Stimulated activated CD8-positive, alpha-beta memory T cell treated with anti-CD3 and anti-CD28 coated beads, Interleukin-15, amount 100 ng/mL, for 4 hours (primary cell): ENCODE measurements at places on chromosomes 12 and 14.

DNA sequence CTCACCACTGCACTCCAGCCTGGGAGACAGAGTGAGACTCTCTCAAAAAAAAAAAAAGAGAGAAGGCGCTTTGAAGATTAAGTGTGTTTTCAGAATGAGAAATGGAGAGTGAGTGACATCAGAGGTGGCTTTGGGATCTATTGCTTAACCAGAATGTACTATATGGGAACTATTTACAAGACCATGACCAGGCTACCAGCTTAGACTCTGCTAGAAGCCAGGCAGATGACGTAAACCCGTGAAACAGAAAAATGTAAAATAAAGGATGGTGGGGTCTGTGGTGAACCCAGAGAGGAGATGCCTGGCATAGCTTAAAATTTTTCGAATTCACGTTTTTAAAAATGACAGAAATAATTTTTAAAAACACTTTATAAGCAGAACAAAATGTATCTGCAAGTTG, 82.0 kb downstream of the IFT43 start:
- no peak for DNase-seq

- peak; percentile 53 for DNase-seq
Observed at GRCh38 chr12:113232840-113233585, 11.7 kb downstream of the TPCN1 start.

DNA sequence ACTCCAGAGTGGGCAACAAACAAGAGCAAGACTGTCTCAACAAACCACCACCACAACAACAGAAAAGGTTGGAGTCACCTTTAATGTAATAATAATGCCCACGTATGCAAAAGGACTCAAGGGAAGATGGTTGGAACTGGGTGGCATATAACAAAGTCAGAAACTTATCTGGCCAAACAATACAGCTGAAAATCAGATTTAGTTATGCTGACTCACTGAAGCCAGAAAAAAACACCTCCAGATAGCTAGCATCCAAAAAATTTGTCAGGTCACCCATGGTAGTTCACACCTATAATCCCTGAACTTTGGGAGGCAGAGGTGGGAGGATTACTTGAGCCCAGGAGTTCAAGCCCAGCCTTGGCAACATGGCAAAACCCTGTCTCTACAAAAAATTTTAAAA, 24.4 kb downstream of the SLC11A2 start:
- DNase-seq: no peak

DNA sequence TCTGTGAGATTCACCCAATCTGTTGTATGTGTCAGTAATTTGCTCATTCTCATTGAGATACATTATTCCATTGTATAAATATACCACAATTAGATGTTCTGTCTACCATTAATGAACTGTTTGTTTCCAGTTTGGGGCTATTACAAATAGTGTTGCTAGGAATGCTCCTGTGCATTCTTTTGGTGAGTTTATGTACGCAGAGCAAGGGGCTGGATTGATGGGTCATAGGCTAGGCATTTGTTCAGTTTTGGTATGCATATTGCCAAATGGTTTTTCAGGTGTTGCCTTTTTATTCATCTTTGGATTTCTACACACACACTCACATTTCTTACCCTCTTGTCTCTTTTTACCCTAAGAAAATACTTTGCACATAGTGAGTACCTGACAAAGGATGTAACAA, 93.4 kb downstream of the GPATCH2L start:
- no peak for DNase-seq

DNA sequence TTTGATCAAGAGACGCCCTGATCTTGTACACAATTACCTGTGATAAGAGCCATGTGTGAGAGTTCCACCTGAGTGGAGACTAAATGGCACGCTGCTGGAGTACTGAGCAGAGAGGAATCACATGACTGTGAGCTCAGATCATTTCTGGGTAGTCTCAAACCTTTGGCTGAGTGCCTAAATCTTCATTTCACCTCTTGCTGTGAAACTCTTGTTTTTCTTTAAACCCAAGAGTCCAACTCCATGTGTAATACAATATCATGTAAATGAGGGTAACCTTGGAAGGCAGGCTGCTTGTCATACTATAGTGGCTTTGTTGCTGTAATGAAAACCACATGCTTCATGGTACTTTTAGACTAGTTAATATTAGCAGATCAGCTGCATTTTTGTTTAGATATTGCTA, 156.9 kb downstream of the CAND1 start:
- no peak for DNase-seq

DNA sequence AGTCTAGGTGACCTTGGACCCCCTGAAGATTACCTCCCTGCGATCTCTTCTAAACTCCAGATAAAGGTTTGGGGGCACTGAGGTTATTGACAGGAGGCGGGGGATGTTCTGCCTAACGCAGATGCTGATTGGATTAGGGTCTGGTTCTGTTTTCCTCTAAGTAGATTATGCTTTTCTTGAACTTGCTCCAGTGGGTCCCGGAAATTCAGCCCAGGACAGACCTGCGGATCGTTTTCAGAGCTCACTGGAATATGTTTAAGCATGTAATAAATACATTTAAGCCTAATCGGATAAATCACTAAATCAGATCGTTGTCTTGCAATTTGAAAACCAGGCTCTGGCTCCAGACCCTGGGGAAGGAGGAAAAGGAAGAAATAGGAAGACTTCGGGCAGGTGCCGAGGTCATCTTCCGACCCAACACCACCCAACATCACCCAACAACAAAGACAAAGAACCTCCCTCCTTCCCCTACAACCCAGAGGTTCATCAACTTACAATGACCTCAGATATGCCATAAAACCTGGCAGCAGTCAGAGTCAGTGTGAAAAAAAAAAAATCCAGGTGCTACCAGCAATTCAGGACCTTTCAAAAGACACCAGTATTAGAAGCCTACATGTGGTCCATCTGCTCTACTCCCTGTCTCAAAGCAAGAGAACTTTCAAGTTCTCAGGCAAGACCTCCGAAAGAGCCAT, 148.4 kb downstream of the KSR2 start:
- no peak for DNase-seq

DNA sequence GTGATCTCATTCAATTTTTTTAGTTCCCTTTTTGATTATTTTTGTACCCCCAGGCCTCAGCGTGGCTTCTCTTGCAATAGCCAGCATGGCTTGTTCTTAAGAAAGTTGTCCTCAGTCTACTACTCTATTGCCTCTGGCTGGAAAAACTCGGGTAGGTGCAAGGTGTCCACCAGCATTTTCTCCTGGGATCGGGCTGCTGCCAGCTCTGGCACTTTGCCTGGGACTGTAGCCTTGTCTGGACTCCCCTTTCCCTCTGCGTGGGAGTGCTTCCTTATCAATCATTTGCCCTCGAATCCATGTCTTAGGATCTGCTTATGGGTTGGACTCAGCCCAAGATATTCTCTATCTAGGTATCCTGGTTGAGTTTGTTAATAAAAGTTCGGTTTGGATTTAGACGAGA, 773.4 kb downstream of the DIO2 start:
- no peak for DNase-seq

DNA sequence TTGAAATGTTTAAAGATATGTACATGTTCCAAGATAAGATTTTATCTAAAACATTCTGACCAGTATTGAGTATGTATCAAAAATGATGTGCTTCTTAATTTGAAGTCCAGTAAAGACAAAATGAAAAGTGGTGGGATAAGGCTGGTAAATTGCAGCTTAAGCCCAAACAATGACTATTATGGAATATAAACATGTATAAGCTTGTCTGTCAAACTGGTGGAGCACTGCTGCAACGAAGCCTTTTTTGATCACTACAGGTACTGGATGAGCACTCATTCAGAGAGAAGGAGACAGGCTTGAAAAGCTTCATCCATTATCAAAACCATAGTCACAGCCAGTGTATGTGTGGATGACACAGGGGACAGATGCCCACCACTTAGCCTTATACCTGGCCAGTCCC, 138.4 kb downstream of the ATP23 start:
- DNase-seq: no peak

- no peak for DNase-seq
Observed at GRCh38 chr14:64475585-64476273, 10.4 kb downstream of the AKAP5 start.

GRCh38 chr12:70784042-70784668, 136.4 kb downstream of the PTPRR start:
- DNase-seq: no peak

- DNase-seq: no peak
Observed at GRCh38 chr14:41810362-41810761, 203.7 kb downstream of the LRFN5 start.

GRCh38 chr12:7915661-7916403, 20.2 kb downstream of the SLC2A3 start:
- DNase-seq: no peak

DNA sequence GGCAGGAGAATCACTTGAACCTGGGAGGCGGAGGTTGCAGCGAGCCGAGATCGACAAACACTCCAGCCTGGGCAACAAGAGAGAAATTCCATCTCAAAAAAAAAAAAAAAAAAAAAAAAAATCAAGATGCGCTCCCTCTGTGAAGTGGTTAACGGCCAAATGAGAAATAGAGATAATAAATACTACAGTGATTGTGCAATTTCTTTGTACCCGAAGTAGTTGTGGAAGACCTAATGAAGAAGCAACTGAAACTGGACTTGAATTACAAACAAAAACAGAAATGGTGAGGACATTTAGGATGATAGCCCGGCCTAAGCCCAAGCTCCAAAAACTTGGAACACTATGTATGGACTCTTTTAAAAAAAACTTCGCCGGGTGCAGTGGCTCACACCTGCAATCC, 44.2 kb upstream of the CDK17 start:
- no peak for DNase-seq

- DNase-seq: no peak
Observed at GRCh38 chr14:84541018-84541417, 988.9 kb upstream of the FLRT2 start.

- no peak for DNase-seq
Observed at GRCh38 chr14:36768638-36769337, 107.1 kb downstream of the PAX9 start.

- no peak for DNase-seq
Observed at GRCh38 chr12:104969343-104969742, 11.3 kb upstream of the SLC41A2 start.

DNA sequence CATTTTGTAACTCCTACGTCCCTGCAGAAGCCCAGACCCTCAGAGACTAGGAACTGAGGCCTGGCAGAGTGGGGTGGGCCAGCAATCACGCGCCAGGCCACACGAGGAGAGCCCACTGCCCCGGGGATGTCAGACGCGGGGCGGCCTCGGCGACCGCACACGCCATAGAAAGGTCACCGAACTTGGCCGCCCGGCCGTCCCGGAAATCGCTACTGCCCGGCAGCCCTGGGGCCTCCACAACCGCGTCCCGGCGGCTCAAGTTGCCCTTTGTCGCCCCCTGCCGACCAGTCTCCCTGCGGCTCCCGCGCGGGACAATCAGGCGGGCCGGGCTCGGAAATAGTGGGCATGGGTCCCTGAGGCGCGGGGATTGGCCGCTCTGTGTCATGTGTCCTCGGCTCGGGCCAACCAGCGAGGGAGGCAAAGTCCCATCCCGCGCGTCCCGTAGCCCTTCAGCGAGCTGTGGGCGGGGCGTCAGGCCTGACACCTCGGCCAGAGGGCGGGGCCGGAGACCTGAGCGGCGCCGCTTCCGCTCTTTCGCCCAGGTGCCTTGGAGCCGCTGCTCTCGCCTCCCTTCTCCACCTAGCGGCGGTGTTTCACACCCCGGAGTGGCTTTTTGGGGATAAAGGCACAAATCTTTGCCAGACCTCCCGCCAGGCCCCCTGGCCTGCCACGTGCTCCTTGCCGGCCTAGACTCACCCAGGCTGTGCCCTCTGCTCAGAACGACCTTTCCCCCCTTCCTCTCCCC, 33.4 kb upstream of the DEGS2 start:
- DNase-seq: peak; percentile 99

DNA sequence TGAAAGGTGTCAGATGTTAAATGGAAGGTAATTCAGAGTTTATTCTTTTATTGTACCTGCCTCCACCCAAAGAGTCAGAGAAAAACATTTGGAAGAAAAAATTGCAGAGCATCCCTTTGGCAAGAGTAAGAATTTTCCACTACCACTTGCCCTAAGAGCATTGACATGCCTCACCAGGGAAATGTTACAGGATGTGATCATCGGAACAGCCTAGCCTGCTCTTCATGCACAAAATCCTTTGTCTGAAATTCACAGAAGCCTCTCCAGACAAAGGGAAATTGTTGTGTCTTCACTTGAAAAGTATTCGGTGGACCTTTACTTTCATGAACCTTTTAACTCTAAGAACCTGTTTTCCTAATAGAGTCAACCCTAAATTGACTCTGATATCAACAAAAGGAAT, 36.9 kb downstream of the ATP2A2 start:
- no peak for DNase-seq

- no peak for DNase-seq
Observed at GRCh38 chr14:84991021-84991420, 538.9 kb upstream of the FLRT2 start.

- DNase-seq: no peak
Observed at GRCh38 chr14:65528069-65528468, 115.5 kb downstream of the FUT8 start.

DNA sequence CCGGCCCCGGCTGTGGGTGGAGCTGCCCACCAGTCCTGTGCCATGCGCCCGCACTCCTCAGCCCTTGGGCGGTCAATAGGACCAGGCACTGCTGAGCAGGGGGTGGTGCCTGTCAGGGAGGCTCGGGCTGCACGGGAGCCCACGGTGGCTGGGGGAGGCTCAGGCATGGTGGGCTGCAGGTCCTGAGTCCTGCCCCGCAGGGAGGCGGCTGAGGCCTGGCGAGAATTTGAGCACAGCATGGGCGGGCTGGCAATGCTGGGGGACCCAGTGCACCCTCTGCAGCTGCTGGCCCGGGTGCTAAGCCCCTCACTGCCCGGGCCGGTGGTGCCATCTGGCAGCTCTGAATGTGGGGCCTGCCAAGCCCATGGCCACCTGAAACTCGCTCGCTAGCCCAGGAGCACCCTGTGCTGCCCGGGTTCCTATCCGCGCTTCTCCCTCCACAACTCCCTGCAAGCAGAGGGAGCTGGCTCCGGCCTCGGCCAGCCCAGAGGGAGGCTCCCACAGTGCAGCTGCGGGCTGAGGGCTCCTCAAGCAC, 1371.1 kb downstream of the FSCB start:
- DNase-seq: no peak

DNA sequence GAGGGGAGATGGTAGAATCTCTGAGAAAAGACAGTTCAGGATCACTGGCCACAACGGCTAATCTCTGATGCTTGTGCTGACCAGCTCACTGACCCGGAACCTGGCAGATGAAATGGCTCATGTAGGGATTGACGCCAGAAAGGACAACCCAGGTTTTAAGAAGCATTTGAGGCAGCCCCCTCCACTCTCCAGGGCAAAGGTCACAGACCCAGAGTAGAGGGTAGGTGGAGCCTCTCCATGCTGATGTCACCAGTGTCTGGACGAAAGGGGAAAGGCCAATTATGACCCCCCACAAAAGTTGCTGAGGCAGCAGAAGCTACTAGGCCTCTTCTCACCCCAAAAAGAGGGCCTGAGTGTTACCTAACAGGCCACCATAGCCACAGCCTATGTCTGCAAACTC, 1.2 kb downstream of the METTL1 start:
- DNase-seq: no peak
